ENCODE measurements at places on chromosomes 5 and 9.

- DNase-seq = no peak
These were observed 338.1 kb upstream of the ATP10B start for GRCh38 chr5:161190086-161190485.

DNA sequence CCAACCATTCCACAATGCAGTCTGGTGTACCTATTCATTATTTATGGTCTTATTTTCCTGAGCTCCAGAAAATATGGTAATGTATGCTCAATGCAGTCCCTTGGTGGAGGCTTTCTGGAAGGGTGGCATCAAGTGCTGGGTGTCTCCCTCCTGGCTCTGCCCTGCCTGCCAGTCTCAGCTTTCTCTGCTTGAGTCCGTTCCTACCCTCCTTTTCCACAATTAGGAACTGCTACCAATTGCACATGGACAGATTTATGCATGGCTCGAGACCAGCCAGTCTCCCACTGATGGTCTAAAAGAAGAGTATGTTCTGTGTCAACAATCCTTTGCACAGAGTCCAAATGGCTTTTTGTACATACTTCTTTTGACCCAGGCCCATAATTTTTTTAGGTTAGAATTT, 189.8 kb downstream of the TLE1 start:
- DNase-seq = no peak

GRCh38 chr9:133726401-133727276, 11.5 kb downstream of the SARDH start:
- DNase-seq = no peak

DNA sequence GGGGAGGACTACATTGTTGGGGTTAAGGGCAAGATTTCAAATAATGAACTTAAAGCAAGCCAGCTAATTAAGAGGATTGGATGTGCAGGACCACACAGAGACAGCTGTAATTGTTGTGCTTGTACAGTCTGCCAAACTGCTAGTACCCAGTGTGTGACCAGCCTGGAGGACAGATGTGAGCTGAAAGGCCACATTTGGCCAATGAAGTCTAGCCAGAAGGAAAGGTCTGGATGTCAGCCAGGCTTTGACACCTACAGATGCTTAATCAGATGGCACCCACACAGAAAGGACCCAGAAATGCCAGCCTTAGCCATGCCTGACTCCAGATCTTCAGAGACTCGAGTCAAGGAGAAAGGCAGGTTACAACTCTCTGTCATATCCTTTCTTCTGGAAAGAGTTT, 491.1 kb downstream of the KIF4B start:
- no peak for DNase-seq

DNA sequence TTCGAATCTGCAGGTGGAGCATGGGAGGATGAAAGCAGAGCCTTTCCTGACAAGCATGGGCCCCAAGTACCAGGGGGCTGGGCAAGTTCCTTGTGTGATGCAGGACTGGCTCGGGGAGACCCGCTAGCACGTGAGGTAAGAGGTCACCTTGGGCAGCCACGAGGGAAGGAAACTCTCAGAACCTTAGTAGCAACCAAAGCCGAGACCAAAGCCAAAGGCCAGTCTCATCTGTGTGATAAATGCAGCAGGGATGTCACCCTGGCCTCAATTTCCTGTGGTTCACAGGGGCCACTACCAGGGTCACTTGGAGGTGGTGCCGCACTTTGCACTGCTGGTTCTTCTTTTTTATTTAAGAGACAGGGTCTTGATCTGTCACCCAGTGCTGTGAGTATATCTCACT, 39.5 kb downstream of the PRRT1B start:
- DNase-seq = no peak
